Activated T-cell treated with anti-CD3 and anti-CD28 coated beads, Interleukin-2, amount 50 U/mL, for 24 hours (primary cell): ENCODE measurements at places on chromosomes 2 and 18.

DNA sequence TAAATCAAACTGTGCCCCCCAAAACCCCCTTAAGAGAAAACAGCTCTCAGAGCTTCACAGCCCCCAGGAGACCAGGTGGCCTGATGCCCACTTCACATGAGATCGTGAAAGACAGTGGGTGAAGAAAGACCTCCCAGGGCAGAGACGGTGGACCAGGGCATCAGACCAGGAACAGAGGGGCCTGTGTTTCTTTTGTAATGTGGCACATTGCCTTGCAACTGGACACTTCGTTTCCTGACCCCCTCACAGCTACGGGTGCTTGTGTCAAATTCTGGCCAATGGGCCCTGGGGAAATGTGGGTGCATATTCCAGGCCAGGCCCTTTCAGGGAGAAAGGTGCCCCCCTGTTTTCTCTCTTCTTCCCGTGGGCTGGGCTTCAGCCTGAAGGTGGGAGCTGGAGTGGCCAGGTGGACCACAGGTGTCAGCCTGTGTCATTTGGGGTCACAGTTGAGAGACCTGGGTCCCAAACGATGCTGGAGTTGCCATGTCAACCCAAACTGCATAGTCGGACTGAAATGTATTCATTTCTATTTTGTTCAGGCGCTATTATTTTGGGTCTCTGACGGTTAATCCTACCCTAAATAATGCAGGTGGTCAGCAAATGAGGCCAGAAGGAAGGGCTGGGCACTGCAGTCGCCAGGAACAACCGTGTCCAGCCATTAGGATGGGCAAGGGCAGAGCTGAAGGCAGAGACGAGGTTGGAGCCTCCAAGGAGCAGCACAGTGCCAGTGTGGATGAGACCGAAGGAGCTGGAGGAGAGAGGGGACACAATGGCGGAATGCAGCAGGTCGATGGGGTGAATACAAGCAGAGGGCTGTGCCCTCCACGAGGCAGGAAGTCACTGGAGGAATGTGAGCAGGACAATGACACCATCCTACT lies 338.2 kb downstream of the EIPR1 start:
- H3K4me3 ChIP-seq = no peak overlapping the region
- H3K4me1 ChIP-seq = no peaks in the 10 kb centered on the region
- H3K36me3 ChIP-seq = no peaks in the 10 kb centered on the region
- no peak overlapping the region for H3K27ac ChIP-seq
- H3K27me3 ChIP-seq = no peaks in the 10 kb centered on the region

DNA sequence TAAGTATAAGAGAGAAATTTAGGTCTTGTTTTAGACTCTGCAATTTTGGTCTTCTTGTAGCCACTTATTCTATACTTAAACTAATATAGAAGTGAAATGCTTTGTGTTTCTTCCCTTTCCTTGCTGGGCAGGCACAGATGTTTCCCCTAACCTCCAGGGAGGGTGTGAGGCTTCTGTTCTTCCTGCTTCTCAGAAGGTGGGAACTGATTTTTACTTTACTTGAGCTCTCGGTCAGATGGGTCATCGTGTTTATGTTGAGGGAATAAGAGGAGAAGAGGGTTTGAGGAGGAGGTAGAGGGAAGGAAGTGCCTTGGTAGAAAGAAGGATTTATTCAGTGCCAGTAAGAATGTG lies 92.5 kb upstream of the CXCR4 start:
- peaks cover 64% of the 10 kb centered on the region for H3K4me1 ChIP-seq
- no peaks in the 10 kb centered on the region for H3K27me3 ChIP-seq
- no peaks in the 10 kb centered on the region for H3K36me3 ChIP-seq

GRCh38 chr18:48781988-48782363 lies 168.8 kb downstream of the SMAD7 start:
- H3K4me1 ChIP-seq = peaks cover 27% of the 10 kb centered on the region

DNA sequence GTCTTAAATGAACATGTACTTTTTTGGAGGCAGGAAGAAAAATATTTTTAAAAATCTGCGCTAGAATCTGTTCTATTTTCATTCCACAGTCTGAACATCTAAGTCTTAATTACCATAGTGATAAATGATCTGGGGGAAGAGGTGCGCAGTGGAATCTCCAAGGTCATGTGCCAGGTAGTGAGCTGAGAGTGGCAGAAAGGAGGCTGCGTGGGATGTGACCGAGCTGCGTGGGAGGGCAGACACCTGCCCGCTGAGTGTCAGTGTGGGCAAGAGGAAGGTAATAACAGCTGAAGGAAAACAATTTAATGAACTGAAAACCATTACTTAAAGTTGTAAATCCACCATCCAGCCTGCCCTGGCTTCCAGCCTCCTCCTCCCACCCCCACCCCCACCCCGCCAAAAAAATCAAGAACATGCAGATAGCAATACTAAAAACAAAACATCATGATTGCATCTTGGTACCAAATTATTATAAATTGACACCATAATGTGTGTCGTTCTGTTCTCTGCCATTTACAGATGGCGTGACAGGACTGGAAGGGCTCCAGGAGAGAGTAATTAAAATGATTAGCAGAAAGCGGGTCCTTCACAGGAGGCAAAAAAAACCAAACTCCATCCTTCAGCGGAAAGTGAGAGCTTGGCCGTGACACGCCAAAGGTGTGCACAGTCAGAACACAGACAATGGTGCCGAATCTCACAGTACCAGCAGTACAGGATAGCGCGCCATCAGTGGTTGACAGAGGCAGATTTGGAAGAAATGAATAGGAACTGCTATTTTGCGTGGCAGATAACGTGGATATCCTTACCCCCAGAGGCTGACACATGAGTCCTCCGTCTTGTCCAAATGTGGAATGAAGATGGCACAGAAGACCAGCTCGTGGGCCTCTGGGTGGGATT lies 11.4 kb upstream of the DTNB start:
- DNase-seq = no peak
- H3K27ac ChIP-seq = no peak overlapping the region
- H3K36me3 ChIP-seq = no peaks in the 10 kb centered on the region

GRCh38 chr2:56026828-56027227 lies 103.2 kb upstream of the EFEMP1 start:
- H3K4me3 ChIP-seq = no peak overlapping the region
- no peaks in the 10 kb centered on the region for H3K27me3 ChIP-seq
- H3K27ac ChIP-seq = no peak overlapping the region
- no peaks in the 10 kb centered on the region for H3K4me1 ChIP-seq
- no peaks in the 10 kb centered on the region for H3K36me3 ChIP-seq

GRCh38 chr2:50875561-50875960 lies 156.4 kb downstream of the NRXN1 start:
- no peaks in the 10 kb centered on the region for H3K27me3 ChIP-seq
- no peaks in the 10 kb centered on the region for H3K4me1 ChIP-seq
- no peak overlapping the region for H3K27ac ChIP-seq
- no peaks in the 10 kb centered on the region for H3K36me3 ChIP-seq
- H3K4me3 ChIP-seq = no peak overlapping the region
- DNase-seq = no peak

GRCh38 chr2:119117891-119118882 lies 40.4 kb downstream of the C1QL2 start:
- DNase-seq = no peak
- H3K36me3 ChIP-seq = no peaks in the 10 kb centered on the region
- H3K4me1 ChIP-seq = no peaks in the 10 kb centered on the region

- H3K27me3 ChIP-seq = no peaks in the 10 kb centered on the region
- DNase-seq = no peak
- no peak overlapping the region for H3K4me3 ChIP-seq
- H3K36me3 ChIP-seq = no peaks in the 10 kb centered on the region
Observed at GRCh38 chr2:85669549-85669948, 1.6 kb upstream of the SFTPB start.

DNA sequence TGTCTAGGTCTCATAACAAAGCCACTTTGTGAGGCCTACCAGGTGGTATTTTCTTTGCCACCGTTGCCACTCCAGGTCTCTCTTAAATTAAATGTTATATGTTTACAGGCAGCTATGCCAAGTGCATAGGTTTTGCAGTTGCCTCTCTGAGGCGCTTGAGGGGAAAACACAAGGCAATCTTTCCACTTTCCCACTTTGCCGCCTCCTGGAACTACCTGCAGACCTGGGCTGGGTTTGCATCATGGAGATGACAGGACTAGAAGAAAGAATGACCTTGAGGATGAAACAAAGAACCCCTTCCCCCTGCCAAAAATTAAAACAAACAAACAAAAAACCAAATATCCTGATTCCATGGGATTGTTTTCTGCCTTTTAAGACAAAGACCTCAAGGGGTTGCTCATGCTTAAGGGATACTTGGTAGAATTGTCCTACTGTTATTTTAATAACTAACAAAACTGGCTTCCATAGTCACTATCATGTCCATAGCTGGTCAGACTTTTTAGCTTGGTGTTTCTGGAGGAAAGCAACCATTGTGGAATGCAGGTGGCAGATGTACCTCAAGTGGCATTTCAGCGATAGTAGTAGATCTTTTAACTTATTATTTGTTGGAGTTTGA lies 159.9 kb downstream of the PRPF40A start:
- no peak overlapping the region for H3K4me3 ChIP-seq
- H3K36me3 ChIP-seq = no peaks in the 10 kb centered on the region
- H3K4me1 ChIP-seq = no peaks in the 10 kb centered on the region
- H3K27me3 ChIP-seq = peaks cover 28% of the 10 kb centered on the region

DNA sequence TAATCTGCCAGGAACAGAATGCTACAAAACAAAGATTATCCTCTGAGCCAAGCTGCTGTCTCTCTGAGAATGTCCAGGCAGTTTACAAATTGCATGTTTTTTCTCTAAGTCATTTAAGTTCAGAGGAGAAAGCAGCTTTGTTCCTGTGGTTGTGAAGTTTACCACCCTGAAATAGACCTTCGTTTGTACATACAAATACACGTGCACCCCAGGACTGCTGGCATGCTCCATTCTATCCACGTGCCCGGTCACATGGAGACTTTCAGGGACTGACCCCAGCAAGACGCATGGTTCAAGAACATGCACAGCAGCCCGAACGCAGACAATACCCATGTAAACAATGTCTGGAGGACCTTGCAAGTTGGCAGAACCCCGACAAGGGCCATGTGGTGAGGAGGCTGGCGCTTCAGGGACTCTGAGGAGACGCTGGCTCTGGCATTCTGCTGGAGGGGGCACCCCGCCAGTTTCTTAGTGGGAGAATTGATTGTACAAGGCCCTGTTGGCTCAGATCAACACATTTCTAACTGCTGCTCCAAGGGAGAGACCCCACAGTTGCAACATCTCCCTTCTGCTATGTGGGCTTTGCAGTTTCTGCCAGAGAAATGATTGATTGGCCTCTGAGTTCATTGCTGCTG lies 33.3 kb downstream of the FAM178B start:
- no peaks in the 10 kb centered on the region for H3K27me3 ChIP-seq
- peaks cover 22% of the 10 kb centered on the region for H3K4me1 ChIP-seq
- no peaks in the 10 kb centered on the region for H3K36me3 ChIP-seq
- no peak overlapping the region for H3K27ac ChIP-seq
- no peak for DNase-seq

GRCh38 chr18:58669731-58670378 lies 1.4 kb upstream of the MALT1 start:
- no peak for DNase-seq
- peaks cover 21% of the 10 kb centered on the region for H3K36me3 ChIP-seq
- peaks cover 65% of the 10 kb centered on the region for H3K4me1 ChIP-seq
- no peaks in the 10 kb centered on the region for H3K27me3 ChIP-seq
- peak overlapping the region; percentile 85 for H3K27ac ChIP-seq

DNA sequence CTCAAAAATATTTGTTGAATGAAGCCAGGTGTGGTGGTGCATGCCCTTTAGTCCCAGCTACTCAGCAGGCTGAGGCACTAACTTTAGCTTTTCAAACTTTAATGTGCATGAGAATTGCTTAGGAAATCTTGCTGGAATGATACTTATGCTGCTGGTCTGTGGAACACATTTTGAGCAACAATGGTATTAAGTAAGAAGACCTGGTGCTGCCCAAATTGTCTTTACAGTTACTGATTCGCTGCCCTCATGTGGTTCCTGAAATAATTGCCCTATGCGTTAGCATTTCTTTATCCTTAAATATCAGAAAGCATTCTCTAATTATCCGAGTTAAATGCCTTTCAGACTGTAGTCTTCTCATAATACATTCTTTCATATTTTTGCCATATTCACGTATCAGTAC lies 76.0 kb upstream of the SESTD1 start:
- DNase-seq = no peak
- H3K4me3 ChIP-seq = no peak overlapping the region
- H3K36me3 ChIP-seq = no peaks in the 10 kb centered on the region
- H3K27ac ChIP-seq = no peak overlapping the region

DNA sequence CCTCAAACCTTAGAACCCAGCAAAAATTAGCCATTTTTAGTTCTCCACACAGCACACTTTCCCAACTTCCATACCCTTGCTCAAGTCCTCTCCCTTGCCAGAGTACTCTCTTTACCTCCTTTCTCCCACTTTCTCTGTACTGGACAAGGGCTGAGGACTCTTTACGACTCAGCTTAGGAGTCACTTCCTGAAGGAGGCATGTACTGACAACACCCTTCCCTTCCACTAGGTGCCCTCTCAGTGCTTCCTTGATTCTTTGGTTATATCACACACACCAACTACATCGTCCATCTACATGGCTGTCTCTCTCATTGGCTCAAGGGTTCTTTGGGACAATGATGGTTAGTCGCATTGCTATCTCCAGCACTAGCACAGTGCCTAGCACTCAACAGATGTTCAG lies 5.2 kb upstream of the C18orf63 start:
- no peak overlapping the region for H3K4me3 ChIP-seq
- H3K36me3 ChIP-seq = no peaks in the 10 kb centered on the region
- no peak overlapping the region for H3K27ac ChIP-seq
- no peaks in the 10 kb centered on the region for H3K4me1 ChIP-seq
- no peak for DNase-seq

GRCh38 chr2:48050711-48051110 lies 144.4 kb upstream of the FBXO11 start:
- no peaks in the 10 kb centered on the region for H3K4me1 ChIP-seq
- no peak overlapping the region for H3K4me3 ChIP-seq
- H3K27me3 ChIP-seq = peaks cover 2% of the 10 kb centered on the region
- DNase-seq = no peak
- no peaks in the 10 kb centered on the region for H3K36me3 ChIP-seq
- no peak overlapping the region for H3K27ac ChIP-seq
